ENCODE measurements at places on chromosomes 3 and 15. TPM values are rescaled to one million over a fixed set of nuclear protein-coding genes. Genes with fewer than 3 reads are reported as not detected.

Gene CLCN2
- total RNA-seq: 6.0 TPM

- DNase-seq: no peak
Observed at GRCh38 chr15:72201391-72201921, 3.9 kb upstream of the GRAMD2A start.

- no peak for DNase-seq
Observed at GRCh38 chr3:167453815-167454214, 20.0 kb downstream of the SERPINI2 start.

GRCh38 chr3:170178651-170179050, 2.9 kb downstream of the PHC3 start:
- DNase-seq: no peak

DNA sequence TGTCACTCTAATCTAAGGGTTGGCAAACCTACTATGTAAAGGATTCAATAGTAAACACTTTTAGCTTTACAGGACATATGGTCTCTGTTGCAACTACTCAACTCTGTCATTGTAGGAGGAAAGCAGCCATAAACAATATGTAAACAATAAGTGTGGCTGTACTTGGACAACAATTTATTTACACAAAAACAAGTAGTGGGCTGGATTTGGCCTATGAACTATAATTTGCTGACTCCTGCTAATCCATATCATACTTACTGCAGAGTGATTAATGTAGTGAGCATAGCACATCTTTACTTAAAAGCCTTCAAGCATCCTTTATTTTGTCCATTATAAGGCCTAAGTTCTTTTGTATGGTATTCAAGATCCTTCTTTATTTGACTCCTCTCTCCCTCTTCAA, 441.9 kb downstream of the ZIC1 start:
- DNase-seq: peak; percentile 16
